ENCODE measurements at places on chromosomes 16 and 17.

GRCh38 chr17:62965174-62965685, 805 bp upstream of the TANC2 start:
- DNase-seq = no peak

- no peak for DNase-seq
These were observed 17.8 kb downstream of the USP31 start for GRCh38 chr16:23131436-23131835.

GRCh38 chr16:11669380-11670146, 1.3 kb downstream of the SNN start:
- no peak for DNase-seq

DNA sequence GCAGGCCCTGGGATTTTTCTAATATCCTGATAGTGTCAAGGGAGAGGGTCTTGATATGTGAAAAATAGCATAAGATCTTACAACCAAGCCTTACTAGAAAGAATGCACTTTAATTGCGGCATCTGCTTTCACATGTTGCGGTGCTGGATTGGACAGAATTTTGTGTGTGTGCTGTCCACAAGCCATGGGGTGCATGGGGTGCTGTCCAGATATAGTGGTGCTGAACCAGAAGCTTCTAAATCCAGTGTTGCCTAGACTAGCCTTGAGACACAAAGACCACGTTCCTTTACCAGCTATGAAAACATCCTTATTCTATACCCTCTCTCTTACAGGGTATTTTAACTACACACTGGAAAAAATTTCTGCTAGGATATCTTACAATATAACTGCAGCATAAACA, 244.0 kb downstream of the TMEM114 start:
- no peak for DNase-seq

DNA sequence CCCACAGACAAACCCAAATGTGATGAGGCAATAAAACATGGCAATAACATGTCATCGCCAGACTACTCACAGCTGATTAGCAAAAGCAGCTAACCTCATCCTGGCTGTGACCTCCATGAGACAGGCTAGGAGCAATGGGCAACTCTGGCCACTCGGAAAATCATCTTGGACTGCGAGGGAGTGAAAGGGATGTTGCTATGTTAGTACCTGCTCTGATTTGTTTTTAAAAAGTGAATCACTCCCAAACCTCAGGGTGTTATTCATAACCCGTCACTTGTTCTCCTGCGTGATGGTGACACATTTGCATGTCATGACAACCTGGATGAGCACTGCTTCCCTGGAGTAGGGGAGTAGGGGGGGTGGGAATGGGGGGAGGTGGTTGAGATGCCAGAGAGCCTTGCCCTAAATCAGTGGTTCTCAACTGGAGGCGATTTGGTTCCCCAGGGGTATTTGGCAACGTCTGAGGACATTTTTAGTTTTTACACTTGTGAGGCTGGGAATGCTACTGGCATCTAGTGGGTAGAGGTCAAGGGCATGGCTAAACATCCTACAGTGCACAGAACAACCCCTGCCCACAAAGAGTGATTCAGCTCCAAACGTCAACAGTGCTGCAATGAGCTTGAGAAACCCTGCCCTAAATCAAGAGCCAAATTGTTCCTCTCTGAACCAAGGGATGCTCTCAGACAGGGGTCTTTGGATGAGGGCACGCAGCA, 241.7 kb downstream of the SOX9 start:
- no peak for DNase-seq

DNA sequence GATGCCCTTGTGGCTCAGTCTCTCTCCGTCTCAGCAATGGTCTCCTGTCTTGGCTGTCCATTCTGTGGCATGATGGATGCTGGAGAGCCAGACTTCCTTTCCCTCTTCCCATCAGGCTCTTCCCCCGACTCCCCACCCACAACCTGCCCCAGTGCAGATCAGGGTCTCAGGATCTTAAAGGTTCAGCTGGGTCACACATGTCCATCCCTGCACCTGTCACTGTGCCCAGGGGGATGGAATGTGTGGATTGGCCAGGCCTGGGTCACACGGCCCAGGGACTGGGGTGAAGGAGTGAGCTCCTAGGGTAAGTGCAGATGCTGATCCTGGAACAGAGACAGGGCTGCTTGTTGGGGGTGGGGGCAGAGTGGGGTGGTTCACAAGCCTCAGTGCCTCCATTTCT, 23.0 kb downstream of the ADGRG5 start:
- DNase-seq = no peak

DNA sequence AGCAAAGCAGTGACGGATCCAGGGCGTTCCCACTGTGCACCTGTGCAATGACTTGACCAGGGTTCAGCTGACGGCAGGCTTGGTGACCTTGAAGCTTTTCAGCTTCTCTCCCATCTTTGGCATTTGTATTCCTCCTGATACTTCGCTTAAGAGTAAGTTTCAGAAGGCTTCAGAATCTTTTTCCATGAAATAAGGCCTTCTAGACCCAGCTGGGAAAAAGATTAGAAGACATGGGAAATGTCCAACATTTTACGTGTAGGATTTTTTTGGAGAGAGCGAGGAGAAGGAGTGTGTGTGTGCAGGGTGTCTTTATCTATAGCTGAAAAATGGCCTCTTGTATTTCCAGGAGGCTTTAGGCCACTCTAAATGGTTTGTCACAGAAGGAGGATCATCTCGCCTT, 104.1 kb downstream of the BANP start:
- no peak for DNase-seq

- DNase-seq = no peak
These were observed 24.4 kb downstream of the PIEZO1 start for GRCh38 chr16:88760424-88761142.

GRCh38 chr17:75516255-75516618, at the start of gene TSEN54:
TSS of gene TSEN54 (plus strand) at chr17:75516528. CDS start at chr17:75516561, 33 bp downstream.
- peak; percentile 95 for DNase-seq

DNA sequence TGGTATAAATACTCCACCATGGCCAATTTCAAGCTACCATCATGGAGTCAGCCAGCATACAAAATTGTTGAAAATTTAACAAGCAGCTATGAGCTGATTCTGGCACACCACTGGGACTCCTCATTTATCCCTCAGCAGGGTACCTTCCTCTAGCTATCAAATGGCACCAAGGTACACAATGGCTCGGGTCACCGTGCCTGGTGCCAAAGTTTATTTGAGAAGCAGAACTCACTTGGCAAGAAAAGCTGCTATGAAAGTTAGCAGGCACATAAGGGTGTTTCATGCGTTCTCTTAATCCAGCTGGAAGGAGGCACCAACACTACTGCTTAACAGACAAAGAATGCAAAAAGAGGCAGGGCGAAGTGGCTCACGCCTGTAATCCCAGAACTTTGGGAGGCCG, 51.6 kb downstream of the IKZF3 start:
- DNase-seq = peak; percentile 92

- DNase-seq = no peak
These were observed 187.6 kb downstream of the RPTOR start for GRCh38 chr17:80732268-80732667.

DNA sequence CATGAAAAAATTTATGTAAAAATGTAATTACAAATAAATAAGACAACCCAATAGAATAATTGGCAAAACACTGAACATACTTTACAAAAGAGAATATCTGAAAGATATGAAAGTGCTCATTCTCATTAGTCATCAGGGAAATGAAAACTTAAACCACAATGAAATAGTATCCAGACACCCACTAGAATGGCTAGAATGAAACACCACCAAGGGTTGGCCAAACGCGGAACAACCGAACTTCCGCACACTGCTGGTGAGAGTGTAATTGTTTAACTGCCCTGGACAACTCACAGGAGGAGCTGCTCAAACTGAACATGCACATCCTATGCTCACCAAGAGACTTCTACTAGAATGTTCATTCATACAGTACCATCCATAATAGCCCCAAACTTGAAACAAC, 5.8 kb upstream of the ZDHHC7 start:
- no peak for DNase-seq

DNA sequence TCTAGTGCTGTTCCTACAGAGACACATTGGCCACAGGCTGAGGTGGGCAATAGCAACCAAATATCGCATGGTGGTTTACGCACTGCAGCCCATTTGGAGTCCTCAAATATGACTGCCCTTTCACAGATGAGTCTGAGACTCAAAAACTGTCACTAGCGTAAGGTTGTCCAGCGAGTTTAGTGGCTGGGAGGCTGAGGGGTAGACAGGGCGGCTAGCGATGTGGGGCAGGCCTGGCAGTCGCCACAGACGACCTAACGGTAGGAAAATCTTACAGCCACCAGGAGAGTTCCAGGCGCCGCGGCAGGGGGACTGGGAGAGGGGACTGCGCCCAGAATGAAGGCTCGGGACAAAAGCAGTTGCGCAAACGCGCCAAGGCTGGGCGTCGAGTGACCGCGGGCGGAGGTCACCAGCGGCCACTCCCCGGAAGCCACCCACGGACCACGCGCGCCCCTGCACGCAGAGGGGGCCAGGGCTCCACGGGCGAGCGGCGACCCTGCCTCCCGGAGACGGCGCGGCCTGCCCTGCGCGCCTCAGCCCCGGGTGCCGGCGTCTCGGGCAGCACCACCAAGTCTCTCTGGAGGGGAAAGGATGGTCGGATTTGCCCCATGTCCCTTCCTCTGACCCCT, 699 bp upstream of the MAP1LC3B start:
- DNase-seq = no peak

DNA sequence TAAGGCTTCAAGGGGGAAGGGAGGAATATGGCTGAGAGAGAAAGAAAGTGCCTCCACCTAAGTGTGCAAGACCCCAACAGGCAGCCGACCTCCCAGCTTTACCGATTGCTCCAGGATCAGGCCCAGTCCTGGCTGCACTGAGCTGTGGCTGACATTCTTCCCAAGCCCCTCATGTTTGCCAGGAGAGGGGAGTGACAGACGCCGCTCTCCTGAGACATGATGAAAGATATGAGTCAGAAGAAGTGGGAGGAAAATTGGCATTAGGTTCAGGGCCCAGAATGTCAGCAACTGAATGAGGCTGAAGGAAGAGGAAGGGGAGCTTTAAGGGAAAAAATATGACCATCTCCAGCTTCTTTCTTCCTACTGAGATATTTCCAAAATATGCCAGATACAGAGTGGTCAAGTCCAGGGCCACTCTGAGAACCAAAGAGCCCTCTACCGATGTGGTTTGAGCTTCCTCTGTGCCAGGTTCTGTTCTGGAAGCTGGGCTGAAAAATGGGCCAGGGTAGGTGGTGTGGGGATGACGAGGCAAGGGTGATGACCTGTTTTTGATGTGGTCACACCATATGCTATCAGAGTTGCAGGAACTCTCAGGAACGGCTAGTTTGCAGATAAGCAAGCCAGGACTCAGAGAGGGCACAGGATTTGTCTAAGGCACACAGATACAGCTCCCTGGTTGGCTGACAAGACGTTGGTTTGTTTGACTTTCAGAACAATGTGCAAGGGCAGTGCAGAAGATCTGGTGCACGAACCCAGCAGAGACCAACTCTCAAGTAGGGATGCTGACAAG, 176.7 kb downstream of the SOX9 start:
- DNase-seq = no peak

DNA sequence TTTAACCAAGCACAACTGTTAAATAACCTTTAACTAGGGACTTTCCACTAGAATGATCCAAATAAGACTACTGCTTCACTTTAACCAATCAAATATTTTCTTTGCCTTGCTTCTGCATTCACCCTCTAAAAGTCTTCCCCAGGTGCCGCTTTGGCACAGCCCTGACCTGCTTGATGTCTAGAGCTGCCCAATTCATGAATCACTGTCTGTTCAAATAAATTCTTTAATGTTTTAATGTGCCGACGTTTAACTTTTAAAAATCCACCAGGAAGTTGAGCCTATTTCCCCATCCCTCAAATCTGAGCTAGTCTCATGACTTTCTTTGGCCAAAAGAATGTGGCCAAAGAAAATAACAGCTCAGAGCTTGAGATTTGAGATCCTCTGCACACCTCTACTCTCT, 277.8 kb upstream of the SOX9 start:
- DNase-seq = no peak

DNA sequence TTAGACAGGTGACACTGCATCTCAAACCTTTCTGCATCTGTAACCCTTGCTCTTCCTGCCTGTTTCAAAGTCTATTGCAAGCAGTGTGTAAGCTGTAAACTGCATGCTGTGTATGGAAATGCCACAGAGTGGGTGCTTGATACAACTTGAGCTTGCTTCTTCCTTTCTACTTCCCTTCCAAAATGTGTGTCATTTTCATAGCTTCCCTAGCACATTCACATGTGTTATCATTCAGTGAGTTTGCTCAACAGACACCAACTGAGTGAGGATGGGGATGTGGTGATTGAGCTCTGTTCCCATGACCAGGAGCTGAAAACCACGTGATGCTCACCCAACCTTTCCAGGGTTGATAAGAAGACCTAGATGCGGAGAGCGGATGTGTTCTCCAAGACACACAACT, 111.1 kb downstream of the VAT1L start:
- DNase-seq = no peak

DNA sequence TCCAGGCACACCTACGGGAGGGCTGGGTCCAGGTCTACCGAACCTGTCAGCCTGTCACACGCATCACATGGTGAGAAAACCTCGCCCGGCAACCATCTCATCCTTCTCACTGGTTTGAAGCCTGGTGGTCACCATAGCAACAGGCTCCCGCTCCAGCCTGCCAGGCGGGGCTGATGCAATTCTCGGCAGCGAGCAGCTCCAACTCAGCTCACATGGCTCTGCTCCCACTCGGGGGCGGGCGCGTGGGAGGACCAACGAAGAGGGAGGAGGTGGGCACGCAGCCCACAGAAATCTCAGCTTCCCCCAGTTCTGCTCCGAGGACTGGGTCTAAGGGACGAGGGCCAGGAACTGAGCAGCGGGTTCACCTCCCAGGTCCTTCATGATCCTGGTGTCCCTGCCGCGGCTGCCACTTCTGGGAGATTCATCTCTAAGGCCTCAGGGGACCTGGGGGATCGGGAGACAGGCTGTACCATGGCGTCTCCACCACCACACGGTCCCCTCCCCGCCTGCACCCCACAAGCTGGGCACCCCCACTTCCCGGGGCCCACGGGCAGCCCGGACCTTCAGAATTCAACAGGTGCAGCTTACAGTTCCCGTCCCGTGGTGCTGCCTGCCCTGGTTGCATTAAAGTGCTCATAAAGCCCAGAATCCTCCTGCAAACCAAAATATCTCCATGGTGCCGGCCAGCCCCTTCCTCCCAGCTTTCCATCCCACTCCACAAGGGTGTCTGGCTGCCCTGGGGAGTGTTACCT, 25.8 kb downstream of the ABR start:
- DNase-seq = peak; percentile 55
